ENCODE measurements at places on chromosomes 2 and 18.

- no peak for DNase-seq
Measured at GRCh38 chr2:239920693-239921365, 104.3 kb downstream of the NDUFA10 start.

- no peak for DNase-seq
Measured at GRCh38 chr18:36527740-36528455, 230.4 kb downstream of the FHOD3 start.

DNA sequence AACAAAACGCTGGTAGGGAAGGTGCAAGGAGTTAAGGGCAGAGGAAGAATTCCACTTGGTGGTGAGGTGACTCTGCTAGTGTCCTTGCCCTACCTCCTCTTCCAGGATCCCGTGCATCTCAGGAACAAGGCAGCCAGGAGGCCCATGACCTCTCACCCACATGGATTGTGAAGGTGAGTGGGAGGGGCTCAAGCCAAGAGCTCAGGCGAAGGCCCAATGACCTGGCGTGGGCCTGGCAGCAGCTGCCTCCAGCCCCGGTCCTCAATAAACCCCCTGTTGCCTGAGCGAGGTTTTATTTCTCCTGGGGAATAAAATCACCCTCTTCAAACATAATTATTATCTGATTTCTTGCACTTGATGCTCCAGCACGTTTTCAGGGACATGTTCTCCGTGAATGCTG lies 28.2 kb downstream of the LAMA1 start:
- DNase-seq: no peak

DNA sequence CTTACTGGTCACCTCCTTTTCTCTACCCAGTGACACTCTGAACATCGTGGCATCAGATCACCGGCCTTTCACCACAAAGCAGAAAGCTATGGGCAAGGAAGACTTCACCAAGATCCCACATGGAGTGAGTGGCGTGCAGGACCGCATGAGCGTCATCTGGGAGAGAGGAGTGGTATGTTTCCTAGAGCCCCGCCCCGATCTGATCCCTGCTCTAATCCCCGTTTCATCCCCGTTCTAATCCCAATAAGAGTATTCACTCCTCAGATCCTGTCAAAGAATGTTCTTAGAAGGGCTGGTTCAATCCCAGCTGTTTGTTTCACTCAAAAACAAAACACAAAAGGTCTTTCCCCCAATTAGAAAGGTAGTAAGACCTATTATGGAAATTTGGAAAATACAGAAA lies 30.4 kb upstream of the MAPRE3 start:
- DNase-seq: no peak

DNA sequence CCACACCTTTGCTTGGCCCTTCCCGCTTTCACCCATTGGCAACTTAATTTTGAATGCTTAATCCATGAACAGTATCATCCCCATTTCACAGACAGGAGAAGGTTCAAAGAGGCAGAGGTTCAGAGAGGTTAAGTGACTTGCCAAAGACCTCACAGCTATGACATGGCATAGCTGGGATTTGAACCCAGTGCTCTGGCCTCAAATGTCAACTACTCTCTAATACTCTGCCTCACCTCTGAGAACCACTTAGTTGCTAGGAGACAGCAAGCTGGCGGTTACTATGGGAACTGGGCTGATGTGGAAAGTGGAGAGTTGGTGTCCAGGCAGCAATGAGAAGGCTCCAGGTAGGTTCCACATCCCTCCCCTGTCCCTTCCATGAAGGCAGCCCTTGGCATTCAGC lies 15.8 kb upstream of the PRSS56 start:
- DNase-seq: no peak

GRCh38 chr2:72124376-72124775 lies 23.3 kb downstream of the CYP26B1 start:
- DNase-seq: peak; percentile 46

- peak; percentile 92 for DNase-seq
Measured at GRCh38 chr2:200786826-200787225, 24.9 kb upstream of the BZW1 start.

GRCh38 chr2:133748007-133748700 lies 179.9 kb upstream of the NCKAP5 start:
- peak; percentile 73 for DNase-seq

DNA sequence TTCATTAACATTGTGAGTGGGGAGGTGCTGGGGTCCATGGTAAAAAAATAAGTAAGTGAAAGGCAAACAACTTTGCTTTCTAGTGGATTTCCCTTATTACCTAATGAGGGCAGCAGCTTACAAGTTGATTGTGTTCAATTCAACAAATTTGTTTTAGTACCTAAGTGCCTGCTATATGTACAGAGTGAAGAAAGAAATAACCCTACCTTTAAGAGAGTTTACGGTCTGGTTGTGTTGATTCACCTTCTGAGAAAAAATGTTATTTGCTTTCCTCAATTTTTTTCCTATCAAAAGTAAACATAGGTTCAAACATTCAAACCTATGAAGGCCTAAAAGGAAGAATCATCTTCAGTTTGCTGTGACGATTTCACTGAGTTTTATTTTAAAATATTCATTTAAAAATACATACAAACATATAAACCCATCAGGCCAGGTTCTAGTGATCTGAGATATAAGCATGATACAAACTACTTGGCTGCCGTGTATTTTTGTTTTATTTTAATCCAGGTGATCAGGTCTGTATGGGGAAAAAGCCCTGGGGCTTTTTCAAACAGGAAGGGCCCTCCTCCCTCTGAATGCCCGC lies 1.5 kb upstream of the SPTBN1 start:
- no peak for DNase-seq

- DNase-seq: no peak
Measured at GRCh38 chr2:166424841-166425240, 49.1 kb upstream of the SCN9A start.

GRCh38 chr2:112198780-112199179 lies 56.1 kb downstream of the ZC3H8 start:
- DNase-seq: no peak

DNA sequence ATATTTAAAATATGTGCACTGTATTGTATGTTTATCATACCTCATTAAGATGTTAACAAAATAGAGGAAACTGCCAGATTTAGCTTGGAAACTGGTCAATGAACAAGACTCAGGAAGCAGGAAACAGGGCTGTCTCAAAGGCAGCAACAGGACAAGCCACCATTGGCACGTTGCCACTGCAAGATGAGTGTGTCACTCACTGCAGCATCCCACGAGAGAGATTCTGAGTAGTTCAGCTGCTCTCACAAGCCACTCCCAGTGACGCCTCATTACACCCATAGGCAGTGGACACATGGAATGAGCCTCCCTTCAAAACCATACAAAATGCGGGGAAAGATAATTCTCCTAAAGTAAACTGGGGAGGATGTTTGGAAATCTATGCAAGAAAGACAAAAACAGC lies 181.9 kb upstream of the DLGAP1 start:
- no peak for DNase-seq

DNA sequence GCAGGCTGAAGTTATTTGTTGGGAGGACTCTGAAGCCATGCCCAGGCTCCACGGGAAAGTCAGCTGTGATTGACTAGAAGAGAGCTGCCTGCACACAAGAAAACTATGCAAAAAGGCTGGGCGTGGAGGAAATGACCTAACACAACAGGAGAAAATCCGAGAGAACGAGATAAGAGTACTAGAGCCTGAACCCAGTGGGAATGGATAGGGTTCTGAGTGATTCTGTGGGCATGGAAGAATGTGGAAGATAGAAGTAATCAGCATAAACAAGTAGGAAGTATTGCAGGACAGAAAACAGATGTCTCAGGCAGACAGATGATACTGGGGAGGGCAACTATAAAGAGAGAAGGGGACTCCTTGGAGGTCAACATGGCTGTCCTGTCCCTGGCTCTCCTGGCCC lies 12.1 kb upstream of the COPS8 start:
- peak; percentile 87 for DNase-seq

DNA sequence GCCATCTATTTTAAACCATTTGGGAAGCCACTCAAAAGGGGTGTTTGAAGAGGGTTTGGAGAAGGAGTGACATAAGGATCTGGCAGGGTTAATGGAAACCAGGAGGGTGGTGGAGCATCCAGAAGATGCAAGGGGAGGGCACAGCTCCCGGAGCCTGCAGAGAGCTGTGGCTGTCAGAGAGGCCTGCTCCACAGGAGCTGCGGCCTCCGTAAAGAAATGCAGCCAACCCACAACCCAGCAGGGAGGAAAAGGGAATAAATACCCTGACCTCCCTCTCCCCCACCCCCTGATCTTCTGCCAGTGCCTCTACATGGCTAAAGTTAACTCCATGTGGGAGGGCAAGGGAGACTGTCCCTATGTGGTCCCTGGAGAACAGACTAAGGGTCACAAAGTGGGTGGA lies 567.1 kb upstream of the POU3F3 start:
- no peak for DNase-seq

- DNase-seq: no peak
Measured at GRCh38 chr18:59708988-59709387, 11.8 kb upstream of the CCBE1 start.

GRCh38 chr2:146785101-146785500 lies 1059.7 kb upstream of the ACVR2A start:
- DNase-seq: no peak

GRCh38 chr2:241218131-241219029 lies 29.9 kb downstream of the ANO7 start:
- DNase-seq: peak; percentile 52

DNA sequence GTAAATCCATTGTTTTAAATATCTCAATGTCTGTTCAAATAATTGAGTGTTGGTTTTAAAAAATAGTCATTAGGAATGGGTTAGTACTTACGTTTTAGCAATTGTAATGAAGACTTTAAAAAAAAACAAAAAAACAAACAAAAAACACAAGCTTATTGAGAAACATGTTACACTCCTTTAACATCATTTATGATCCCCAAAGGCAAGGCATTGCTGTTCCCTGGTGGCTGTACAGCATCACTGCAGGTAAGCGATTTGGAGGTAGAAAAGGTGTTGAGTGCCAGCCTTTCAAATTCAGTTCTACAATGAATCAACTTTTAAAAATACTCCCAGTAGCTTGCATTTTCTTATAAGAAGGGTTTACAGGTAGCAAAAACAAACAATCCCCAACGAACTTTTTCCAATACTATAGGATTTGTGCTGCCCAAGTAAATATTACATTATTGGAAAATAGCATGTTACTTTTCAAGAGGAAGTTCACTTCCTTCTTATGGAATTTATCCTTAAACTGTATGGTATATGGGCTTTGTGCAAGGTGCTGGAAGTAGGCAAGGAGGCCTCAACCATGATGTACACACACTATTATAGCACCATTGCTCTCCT lies 27.5 kb downstream of the CNRIP1 start:
- peak; percentile 15 for DNase-seq

GRCh38 chr2:8244639-8245038 lies 437.2 kb upstream of the ID2 start:
- no peak for DNase-seq

DNA sequence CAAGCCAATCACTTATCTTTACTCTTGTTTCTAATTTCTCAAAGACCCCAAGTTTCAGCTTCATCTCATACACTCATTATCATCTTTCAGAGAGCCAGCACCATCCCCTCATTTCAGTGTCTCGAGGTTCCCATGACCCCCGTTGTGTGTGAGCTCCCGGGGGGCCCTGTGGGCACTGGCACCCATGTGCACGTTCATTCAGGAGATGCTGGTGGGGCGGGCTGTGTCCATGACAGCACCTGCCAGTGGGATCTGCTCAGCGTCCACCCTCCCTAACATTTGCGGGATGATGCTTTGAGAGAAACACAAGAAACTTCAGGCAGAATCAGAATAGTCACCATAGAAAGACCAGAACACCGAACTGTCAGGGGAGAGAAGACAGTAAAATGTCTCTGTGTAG lies 120.5 kb downstream of the MBP start:
- no peak for DNase-seq

DNA sequence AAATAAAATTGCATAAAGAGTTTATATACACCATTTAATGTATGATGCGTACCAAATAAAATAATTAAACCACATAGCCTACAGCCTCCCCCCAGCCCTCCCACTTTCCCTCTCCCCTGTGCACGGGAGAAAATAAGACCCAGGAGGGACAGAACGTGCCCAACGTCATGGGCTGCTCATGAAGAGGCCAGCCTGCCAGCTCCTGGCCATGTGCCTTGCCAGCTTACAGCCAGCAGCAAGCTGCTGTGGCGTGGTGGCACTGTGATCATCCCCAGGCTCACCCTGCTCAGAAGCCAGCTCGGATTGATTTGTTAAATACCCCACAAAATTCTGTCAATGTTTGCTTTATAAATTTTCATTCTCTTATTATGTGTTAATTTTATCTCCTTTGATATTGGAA lies 7.6 kb downstream of the GPR148 start:
- no peak for DNase-seq

GRCh38 chr2:158772306-158773078 lies 22.6 kb upstream of the DAPL1 start:
- no peak for DNase-seq

DNA sequence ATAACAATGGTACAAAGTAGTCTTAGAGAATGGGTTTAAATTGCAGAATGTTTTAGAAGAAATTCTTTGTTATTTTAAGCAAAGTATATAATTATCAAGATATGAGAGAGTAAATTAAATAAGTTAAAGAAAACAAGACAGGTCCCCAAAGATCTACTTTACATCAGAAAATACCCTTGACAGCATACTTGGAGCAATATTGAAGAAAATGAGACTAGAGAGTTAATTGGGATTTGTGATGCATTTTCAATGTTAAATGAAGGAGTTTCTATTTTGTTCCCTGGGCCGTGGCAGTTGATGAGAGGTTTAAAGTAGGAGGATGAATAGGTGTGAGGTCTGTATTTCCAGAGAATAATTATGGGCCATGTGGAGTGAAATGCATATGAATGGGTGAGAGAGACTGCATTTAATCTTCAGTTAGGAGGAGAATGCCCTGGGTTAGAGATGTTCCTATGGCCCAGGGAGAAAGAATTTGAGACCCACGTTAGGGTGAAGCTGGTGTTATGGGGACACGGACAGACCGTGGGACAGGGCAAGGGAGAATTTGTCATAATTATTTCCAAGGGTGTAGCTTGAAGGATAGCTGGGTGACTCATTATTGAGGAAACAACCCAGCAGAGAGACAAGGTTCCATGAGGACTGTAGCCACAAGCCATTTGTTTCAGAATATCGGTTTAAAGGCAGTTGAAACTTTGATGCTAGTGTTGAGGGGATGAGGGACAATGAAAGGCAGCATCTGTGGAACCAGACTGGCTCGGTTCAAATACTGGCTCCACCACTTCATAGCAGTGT lies 22.7 kb downstream of the MGAT5 start:
- peak; percentile 52 for DNase-seq

DNA sequence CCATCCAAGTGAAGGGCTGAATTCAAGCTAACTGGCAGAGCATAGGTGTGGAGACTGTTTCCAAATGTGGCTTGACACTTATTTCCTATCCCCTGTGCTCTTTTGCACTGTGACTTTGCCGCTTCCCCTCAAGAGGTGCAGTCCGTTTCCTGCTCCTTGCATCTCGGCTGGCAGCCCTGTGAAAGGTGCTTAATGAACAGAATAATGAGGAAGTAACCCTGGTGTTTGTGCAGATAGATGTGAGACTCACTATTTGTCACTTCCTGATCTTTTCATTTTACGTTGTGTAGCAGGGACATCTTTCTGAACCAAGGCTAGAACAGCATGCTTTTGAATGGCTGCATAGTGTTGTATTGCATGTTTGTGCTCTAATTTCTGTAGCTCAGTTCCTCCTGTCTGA lies 60.8 kb downstream of the CEP192 start:
- DNase-seq: no peak

- DNase-seq: no peak
Measured at GRCh38 chr2:42404676-42405075, 43.7 kb upstream of the COX7A2L start.

- no peak for DNase-seq
Measured at GRCh38 chr18:56509656-56510055, 128.7 kb downstream of the TXNL1 start.

GRCh38 chr2:171571721-171572120 lies 49.4 kb downstream of the CYBRD1 start:
- no peak for DNase-seq
